ENCODE measurements at places on chromosomes 12 and 14.
A peak's percentile ranks its signal among the peaks of the same experiment; 100 is the strongest.

DNA sequence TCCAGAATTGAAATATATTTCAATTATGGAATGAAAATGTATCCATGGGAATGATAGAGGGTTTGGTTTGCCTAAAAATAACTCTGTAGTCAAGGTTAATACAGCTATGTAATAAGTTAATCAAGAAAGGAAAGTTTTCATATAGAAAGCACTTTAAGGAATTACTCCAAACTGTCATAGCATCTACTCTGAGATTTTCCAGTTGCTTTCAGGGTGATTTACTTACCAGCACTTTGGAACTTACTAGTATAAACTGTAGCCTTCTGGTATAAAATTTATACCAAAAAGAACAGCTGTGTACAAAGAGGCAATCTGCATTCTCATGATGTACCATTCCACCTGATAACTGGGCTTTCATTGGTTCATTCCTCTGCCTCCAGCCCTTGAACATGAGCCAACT is 87.1 kb downstream of the ARF6 start:
- no peak for DNase-seq

GRCh38 chr12:613996-614395 is 49.2 kb downstream of the NINJ2 start:
- DNase-seq, result no peak

DNA sequence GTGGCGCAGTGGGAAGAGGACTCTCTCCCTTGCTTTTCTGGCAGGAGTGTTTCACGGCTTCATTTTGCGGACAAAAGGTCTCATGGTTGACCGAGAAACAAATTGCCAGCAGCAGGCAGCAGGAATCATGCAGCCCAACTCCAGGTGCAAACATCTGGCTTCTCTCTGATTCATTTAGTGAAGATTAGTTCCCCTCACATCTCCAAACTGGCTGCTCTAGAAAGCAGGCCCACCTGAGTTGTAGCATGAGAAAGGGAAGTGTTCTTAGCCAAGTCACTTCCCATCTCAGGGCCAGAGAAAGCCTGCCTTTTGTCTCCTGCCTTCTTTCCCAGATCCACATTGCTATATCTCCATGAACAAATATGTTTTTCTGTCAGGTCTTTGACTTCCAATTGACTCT is 120.8 kb upstream of the CCDC196 start:
- DNase-seq, result no peak

DNA sequence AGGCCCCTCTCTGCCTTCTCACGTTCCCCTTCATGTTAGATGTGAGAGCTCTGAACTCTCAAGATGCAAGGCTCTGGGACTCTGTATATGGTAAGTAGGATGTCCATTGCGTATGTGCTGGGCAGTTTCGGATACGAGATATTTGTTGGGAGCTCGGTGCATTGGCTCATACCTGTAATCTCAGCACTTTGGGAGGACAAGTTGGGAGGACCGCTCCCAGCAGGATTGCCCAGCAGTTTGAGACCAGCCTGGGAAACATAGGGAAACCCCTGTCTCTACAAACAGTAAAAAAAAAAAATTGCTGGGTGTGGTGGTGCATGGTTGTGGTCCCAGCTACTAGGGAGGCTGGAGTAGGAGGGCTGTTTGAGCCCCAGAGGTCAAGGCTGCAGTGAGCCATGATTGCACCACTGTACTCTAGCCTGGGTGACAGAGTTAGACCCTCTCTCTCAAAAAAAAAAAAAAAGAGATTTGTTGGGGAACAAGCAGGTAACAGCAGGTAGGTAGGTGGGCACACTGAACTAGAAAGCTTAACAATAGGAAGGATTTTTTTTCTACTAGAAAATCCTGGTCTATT is 3.4 kb downstream of the TMEM120B start:
- DNase-seq, result no peak

- DNase-seq, result no peak
Observed at GRCh38 chr12:130703733-130704375, 12.2 kb downstream of the RIMBP2 start.

GRCh38 chr12:114697243-114697716 is 13.3 kb upstream of the TBX3 start:
- DNase-seq, result no peak

GRCh38 chr12:119060847-119061796 is 79.8 kb downstream of the SRRM4 start:
- peak; percentile 51 for DNase-seq

DNA sequence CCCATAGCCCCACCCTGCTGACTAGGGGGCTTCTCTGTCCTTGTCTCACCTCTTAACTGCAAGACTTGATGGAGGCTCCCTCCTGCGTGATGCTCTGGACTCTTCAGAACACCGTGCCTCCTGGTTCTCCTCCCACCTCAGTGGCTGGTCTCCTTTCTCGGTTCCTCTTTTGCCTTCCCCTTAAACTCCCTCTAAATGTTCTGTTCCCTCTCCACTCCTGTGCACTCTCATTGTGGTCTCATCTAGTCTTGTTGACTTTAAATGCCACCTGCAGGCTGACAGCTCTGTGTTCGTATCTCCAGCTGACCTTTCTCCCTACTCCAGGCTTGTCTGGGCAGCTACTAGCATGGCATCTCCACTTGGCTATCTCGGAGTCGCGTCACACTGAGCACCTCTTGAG is 28.3 kb downstream of the DYNC1H1 start:
- DNase-seq, result no peak

DNA sequence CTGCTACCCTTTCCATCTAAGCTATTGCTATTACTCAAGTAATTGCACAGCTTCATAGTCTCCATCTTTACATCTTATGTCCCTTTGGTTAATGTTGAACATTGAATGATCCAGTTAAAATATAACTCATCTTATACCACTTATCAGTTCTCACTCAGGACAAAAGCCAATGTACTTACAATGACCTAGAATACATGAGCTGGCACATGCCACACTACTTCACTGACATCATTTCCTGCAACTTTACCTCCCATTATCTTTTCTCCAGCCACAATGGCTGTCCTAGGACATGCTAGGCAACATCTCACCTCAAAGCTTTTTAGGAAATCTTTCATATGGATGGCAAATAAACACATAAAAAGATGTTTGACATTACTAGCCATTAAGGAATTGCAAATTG is 309.2 kb downstream of the FOXG1 start:
- DNase-seq, result no peak

DNA sequence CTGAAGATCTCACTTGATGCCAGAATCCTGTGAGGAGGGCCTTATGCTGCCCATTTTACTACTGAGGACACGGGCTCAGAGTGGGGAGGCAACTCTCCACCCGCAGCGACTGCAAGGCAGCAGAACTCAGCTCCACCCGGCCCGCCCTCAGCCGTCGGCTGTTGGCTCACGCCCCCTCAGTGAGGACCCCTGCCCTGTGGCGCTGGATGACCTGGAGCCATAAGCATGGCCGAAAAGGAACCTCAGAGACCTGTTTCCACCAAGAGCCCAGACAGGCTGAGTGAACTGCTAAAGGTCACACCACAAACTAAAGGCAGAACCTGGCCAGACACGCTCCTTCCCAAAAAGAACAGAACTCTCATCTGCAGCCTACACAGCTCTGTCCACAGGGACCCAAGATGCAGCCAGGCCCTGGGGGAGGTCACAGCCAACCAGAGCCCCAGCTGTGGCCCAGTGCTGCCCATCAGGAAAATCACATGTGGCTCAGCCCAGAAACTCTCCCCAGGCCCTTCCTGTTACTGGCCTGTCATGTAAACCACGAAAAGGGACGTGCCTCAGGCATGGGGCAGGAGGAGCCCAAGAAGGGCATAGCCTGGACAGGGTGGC is 32.8 kb downstream of the CCNK start:
- DNase-seq, result no peak

- DNase-seq, result no peak
Observed at GRCh38 chr12:131052063-131052781, 98.5 kb downstream of the ADGRD1 start.

DNA sequence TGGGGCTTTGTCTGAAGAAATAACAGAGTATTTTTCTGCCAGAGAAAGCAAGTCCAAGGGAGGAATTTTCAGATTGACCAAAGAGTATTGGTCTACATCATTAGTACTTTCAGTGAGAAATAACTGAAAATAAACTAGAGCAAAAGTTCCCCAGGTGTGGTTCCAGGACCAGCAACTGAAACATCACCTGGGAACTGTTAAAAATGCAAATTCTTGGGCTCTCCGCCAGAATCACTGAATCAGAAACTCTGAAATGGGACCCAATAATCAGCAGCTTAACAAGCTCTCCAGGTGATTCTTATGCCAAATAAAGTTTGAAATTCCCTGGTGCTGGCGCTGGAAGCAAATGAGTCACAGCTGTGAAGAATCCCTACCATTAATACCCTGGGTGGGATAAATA is 52.1 kb downstream of the EIF2S3B start:
- DNase-seq, result no peak

All from fibroblast of pulmonary artery (primary cell).